ENCODE measurements at places on chromosomes 2 and 18. TPM values are rescaled to one million over a fixed set of nuclear protein-coding genes. Genes with fewer than 3 reads are reported as not detected.

- no peak overlapping the region for H3K4me3 ChIP-seq
- no peak overlapping the region for H3K27ac ChIP-seq
- no peaks in the 10 kb centered on the region for H3K36me3 ChIP-seq
Measured at GRCh38 chr2:34705551-34706247, 1106.6 kb upstream of the FAM98A start.

DNA sequence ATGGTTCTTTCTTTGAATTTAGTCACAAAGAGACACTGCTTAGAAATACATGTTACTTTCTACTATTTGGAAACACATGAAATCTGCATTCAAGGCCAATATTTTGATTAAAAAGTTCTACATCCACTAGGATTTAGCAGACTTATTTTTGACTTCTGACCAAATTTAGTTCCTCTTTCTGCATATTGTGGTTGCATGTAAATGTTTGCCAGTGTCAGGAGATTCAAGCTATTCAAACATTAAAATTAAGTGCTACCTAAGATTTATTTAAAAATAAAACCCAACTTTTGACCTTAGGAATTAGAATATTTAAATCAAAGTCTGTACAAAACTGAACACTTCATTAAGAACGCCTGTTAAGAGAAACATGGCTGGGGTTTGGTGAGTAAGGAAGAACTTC is 891.1 kb downstream of the CPS1 start:
- no peak for DNase-seq
- H3K4me1 ChIP-seq: no peaks in the 10 kb centered on the region
- no peak overlapping the region for H3K4me3 ChIP-seq
- H3K36me3 ChIP-seq: no peaks in the 10 kb centered on the region

DNA sequence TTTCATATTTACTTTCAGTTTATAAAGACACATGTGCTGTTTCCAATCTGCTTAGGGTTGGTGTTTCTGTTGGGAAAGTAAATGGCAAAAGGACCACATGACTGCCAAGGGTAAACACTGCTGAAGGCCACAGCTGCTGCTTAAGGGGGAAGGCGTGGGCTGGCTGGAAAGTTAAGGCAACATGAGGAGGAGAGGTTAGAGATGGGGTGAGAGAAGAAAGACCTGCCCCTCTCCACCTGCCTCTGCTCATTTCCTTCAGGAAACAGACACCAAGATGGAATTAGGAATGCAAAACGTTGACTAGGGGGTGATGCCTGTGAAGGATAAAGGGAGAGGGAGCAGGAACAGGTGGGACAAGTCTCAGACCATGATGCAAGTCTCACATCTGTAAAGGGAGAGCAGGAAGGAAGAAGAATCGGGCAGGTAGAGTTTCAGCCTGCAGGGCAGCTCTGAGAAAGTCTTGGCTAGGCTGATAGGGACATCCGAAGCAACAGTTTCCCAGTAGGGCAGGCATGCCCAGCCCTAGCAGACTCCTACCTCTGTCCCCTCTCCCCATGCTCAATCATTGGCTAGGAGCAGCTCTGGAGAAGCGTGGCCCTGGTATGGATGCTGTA is 86.0 kb downstream of the CDC42EP3 start:
- peaks cover 52% of the 10 kb centered on the region for H3K4me1 ChIP-seq
- H3K36me3 ChIP-seq: no peaks in the 10 kb centered on the region
- peak overlapping the region; percentile 53 for H3K27ac ChIP-seq
- no peaks in the 10 kb centered on the region for H3K27me3 ChIP-seq
- no peak overlapping the region for H3K4me3 ChIP-seq

GRCh38 chr2:166293984-166294383 is 81.8 kb downstream of the SCN9A start:
- no peaks in the 10 kb centered on the region for H3K4me1 ChIP-seq
- no peak overlapping the region for H3K27ac ChIP-seq
- no peaks in the 10 kb centered on the region for H3K27me3 ChIP-seq
- no peak overlapping the region for H3K4me3 ChIP-seq
- no peaks in the 10 kb centered on the region for H3K36me3 ChIP-seq

GRCh38 chr2:8086796-8087479 is 594.9 kb upstream of the ID2 start:
- no peaks in the 10 kb centered on the region for H3K4me1 ChIP-seq
- H3K27me3 ChIP-seq: no peaks in the 10 kb centered on the region
- H3K4me3 ChIP-seq: no peak overlapping the region

DNA sequence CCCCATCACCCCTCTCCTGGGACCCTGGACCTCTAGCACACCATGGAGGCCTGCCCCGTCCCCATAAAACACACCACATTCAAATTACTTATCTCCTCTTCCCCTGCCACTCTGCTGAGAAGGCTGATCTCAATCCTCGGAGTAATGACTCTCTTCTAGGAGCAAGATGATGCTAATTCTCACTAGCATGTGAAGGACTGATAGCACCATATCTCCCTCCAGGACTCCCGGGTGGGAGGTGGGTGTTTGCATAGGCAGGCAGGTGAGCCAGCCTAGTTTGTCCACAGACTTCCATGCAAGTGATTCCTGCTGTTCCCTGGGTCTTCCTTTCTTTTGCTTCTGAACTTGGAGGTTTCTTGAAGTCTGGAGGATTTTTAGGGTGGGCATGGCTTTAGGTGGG is 40.5 kb downstream of the HPCAL1 start:
- H3K36me3 ChIP-seq: no peaks in the 10 kb centered on the region
- no peaks in the 10 kb centered on the region for H3K27me3 ChIP-seq

- no peak overlapping the region for H3K27ac ChIP-seq
- no peaks in the 10 kb centered on the region for H3K4me1 ChIP-seq
- no peaks in the 10 kb centered on the region for H3K36me3 ChIP-seq
Measured at GRCh38 chr2:121202541-121203310, 82.3 kb downstream of the TFCP2L1 start.

DNA sequence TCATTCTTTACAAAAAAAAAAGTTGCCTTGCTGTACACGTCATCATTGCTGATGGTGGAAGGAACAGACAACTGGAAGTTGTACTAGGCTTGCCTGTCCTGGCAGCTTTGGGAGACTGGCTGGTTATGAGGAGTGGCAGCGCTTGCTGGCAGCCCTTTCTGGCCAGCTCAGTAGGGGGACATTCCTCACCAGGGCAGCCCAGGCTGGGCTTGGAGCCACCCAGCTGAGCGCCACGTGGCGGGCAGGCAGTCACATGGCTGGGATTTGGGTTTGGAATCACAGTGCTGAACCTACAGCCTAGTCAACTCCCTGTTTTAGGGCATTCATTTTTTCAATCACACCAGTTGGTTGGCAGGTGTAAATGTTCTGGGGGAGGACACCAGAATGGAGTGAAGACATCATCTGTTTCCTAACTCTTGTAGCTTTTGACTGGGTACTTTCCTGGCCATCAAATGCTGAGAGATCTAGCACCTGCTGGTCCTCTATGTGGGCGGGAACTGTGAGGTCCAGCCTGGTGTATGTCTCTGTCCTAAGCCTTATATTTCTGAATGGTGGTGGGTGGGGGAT is 139.3 kb downstream of the SETBP1 start:
- H3K36me3 ChIP-seq: no peaks in the 10 kb centered on the region
- peaks cover 68% of the 10 kb centered on the region for H3K4me1 ChIP-seq
- peak overlapping the region; percentile 75 for H3K27ac ChIP-seq
- no peak overlapping the region for H3K4me3 ChIP-seq
- peak; percentile 86 for DNase-seq
- H3K27me3 ChIP-seq: no peaks in the 10 kb centered on the region

- H3K36me3 ChIP-seq: no peaks in the 10 kb centered on the region
- DNase-seq: peak; percentile 79
- H3K4me1 ChIP-seq: peaks cover 10% of the 10 kb centered on the region
- H3K27ac ChIP-seq: peak overlapping the region; percentile 75
- H3K27me3 ChIP-seq: no peaks in the 10 kb centered on the region
Measured at GRCh38 chr2:25362434-25363145, 20.9 kb upstream of the DNMT3A start.

DNA sequence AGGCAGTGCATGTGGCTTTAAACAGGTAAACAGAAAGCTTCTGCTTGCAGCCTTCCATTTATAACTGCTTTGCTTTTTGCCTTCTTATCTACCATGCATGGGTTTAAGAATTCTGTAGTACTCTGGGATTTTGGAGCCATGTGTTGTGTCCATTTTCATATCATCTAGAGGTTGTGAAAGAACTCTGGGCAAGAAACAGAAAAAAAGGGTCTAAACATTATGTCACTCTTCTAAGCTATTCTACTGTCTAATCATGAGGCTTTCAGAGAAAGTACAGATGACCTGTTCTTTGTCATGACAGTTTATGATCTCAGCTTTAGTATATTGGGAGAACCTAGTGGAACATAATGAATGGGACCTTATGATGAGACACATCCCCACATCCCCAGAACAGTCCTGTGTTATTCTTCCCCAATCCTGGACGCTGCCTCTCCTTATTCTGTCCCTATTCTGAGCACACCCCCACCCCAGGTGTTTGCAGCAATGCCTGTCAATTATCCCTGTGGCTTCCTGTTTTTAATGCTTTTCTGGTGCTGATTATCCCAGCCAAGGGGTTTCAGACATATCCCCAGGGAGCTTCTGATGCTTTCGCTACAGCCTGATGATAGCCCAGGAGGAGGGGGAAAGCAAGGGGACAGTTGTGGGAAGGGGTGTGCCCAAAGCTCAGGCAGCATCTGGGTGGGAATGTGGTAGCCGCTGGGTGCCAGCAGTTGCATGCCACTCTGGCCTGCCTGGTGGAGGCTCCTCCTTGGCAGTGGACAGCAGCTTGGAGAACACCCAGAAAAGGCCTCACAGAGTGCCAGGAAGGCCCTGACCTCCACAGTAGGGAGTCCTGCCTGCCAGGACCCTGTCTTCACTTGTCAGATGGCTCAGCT is 169.5 kb upstream of the MAP3K20 start:
- no peak for DNase-seq
- H3K4me3 ChIP-seq: no peak overlapping the region
- no peaks in the 10 kb centered on the region for H3K27me3 ChIP-seq
- H3K4me1 ChIP-seq: no peaks in the 10 kb centered on the region
- no peaks in the 10 kb centered on the region for H3K36me3 ChIP-seq

- H3K4me1 ChIP-seq: peaks cover 58% of the 10 kb centered on the region
- no peaks in the 10 kb centered on the region for H3K27me3 ChIP-seq
- H3K36me3 ChIP-seq: no peaks in the 10 kb centered on the region
- no peak overlapping the region for H3K4me3 ChIP-seq
Measured at GRCh38 chr18:35458271-35458670, 39.5 kb downstream of the INO80C start.

DNA sequence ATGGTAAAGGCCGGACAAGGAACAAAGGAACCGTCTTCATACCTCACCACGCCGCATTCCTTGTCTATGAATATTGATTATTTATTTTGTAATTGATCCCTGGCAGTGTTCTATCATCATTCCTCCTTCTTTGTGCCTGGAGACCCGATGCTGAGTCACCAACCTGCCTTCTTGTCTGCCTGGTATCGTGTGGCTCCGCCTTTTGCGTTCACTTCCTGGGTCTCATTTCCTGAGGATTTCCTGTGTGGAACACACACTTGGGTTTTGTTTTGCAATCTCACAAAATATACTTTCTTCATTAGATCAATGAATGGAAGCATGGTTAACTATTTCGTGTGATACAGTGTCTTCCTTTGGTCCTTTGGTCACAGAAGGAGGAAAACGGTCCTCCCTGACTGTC is 95.5 kb upstream of the SNTG2 start:
- H3K4me3 ChIP-seq: no peak overlapping the region
- no peaks in the 10 kb centered on the region for H3K4me1 ChIP-seq
- H3K27me3 ChIP-seq: no peaks in the 10 kb centered on the region
- DNase-seq: no peak

DNA sequence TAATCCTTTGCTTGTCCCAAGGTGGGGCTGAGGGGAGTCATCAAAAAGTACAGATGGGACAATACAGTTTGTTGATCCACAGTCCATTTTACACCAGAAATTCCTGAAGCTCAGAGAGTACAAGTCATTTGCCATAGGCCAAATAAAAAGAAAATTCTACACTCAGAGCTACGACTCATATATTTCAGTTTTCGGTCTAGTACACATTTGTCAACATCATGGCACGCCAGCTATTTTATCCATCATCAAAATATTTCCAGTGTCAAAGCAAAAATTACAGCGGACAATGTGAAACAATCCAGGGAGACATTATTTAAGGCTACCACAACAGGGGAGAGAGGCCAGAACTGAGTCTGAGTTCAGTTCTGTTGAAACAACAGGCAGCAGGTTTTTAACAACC is 587.5 kb upstream of the DSEL start:
- H3K27me3 ChIP-seq: no peaks in the 10 kb centered on the region
- no peak overlapping the region for H3K4me3 ChIP-seq
- H3K36me3 ChIP-seq: no peaks in the 10 kb centered on the region

Gene D2HGDH
- 8.6 TPM for polyA plus RNA-seq

Gene RRM2
- polyA plus RNA-seq: 32.6 TPM

Gene ACMSD
- not detected for polyA plus RNA-seq

Gene TRABD2A
- 46.4 TPM for polyA plus RNA-seq

Gene TLX2
- polyA plus RNA-seq: not detected

Gene TSPYL6
- not detected for polyA plus RNA-seq

Gene SPP2
- not detected for polyA plus RNA-seq

Gene ZNF142
- polyA plus RNA-seq: 4.8 TPM

Gene SPATA3
- polyA plus RNA-seq: not detected

Gene ICOS
- polyA plus RNA-seq: not detected

Gene DLX2
- not detected for polyA plus RNA-seq

Data from sigmoid colon (tissue), 7 donors.